ENCODE measurements at places on chromosomes 3 and 15. TPM values are rescaled to one million over a fixed set of nuclear protein-coding genes. Genes with fewer than 3 reads are reported as not detected.

GRCh38 chr3:38039899-38040261, 872 bp downstream of the DLEC1 start:
- DNase-seq: peak; percentile 77

- no peak for DNase-seq
Observed at GRCh38 chr3:157463816-157464215, 27.2 kb downstream of the PTX3 start.

DNA sequence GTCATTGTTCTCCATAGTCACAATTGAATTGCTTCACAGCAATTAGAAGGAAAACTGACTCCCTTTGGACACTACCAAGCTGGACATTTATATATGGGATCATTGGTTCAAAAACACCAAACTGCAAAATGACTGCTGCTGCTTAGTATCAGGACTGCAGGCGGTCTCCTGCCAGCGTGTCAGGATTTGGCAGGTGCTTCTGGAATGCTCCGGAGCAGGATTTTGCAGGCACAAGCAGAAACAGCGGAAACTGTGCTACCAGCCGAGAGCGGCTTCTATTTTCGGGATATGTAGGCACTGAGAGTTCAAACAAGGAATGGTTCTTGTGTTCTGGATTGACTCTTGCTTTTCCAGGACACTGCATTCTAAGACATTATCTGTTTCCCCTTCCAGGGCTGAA, 95.5 kb downstream of the SSR3 start:
- no peak for DNase-seq

- DNase-seq: no peak
Observed at GRCh38 chr3:78830470-78830869, 937.3 kb downstream of the ROBO1 start.

DNA sequence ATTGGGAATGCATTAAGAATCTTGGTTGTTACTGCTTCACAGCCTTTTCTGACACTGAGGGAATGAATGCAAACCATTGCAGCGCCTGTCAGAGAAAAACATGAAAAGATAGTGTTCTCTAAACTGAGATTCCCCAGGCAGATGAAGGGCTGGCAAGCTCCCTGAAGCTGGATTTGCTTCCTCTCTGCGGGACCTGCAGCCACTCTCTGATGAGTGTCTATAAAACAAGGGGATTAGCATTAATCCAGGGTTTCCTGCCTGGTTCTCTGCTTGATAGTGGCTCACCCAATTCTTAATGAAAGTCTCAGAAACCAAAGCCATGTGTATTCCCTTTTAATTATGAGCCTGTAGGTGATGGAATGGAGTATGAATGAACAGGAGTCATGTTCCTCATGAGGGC, 344.3 kb upstream of the UMPS start:
- DNase-seq: peak; percentile 4

DNA sequence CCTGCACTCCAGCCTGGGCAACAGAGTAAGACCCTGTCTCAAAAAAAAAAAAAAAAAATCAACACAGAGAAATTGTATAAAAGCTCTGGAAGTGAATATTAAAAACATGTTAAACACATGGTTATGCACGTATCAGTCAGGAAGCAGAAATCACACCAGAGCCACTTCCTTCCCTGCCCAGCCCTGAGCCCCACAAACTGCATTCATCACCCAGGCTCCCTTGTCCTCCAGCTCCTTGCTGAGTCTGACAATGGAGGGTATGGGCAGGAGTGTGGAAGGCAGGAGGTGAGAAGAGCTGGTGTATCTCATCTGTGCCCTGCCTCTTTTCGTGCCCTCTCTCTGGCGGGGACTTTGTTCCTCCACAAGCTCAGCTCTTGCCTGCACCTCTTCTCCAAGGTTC, 12.1 kb upstream of the LOXL1 start:
- no peak for DNase-seq

DNA sequence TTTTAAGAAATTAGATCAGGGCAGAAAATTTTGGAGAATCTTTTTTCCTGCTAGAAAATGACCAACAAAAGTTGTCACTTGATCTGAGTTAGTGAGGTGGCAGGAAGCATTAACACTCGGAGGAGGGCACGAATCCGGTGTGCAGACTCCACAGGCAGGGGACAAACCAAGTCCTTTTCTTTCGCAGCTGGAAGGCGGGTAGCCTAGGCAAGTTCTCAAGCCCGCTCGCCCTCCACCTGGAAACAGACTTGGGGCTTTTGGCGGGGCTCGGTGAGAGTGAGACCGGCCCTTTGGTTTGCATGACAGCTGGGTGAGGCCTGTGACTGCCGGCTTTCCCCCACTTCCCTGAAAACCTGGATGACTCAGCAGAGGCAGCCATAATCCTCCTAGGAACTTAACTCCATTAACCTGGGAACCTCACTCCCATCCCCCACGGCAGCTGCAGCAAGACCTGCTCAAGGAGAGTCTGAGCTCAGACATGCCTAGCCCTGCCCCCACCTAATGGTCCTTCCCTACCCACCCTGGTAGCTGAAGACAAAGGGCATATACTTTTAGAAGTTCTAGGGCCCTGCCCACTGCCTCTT, 134.8 kb downstream of the MFSD1 start:
- DNase-seq: no peak

The CHRNA7 gene
- total RNA-seq: 3.4 TPM

The CAPN7 gene
- 56.5 TPM for total RNA-seq
